ENCODE measurements at places on chromosomes 12 and 14. TPM values are rescaled to one million over a fixed set of nuclear protein-coding genes. Genes with fewer than 3 reads are reported as not detected.

DNA sequence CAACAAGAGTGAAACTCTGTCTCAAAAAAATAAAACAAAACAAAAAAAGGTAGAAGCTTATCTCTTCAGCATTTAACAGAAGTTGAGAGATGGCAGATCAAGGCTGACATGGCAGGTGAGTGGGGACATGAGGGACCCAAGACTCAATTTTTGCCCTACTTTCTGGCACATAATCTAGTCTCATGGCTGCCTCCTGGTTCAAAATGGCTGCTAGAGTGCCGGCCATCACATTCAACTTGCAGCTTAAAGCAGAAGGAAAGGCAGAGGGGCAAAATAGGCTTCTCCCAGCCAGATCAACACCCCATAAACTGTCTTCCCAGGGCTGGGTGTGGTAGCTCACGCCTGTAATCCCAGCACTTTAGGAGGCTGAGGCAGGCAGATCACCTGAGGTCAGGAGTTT, 784.9 kb downstream of the MED13L start:
- DNase-seq, result no peak

DNA sequence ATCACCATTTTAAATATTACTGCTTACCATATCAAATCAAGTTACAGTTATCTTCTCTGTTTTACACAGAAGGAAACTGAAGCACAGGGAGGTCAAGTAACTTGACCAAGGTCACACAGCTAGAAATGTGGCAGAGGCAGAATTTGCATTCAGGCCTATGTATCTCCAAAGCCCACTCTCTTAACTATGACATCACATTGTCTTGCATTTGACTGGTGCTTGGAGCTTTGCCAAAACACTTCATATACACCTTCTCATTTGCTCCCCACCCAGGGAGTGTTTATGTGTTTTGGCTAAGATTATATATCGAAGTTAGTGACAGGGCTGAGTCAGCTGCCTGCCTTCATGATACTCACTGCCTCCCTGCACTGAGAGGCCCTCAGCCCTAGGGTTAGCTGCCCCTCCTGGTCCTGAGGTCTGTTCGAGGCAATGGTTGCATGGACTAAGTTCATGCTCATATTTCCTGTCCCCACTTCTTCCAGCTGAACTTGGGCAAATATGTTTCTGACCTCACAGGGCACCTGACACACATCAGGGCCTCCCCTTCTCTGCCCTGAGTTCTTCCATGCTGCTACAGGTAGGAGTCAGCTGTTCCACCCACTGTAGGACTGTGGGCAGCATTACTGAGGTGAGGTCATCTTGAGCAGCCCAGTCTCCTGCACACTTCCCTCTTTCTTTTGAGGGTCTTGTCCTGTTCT, 1.8 kb downstream of the GALNT6 start:
- peak; percentile 56 for DNase-seq

DNA sequence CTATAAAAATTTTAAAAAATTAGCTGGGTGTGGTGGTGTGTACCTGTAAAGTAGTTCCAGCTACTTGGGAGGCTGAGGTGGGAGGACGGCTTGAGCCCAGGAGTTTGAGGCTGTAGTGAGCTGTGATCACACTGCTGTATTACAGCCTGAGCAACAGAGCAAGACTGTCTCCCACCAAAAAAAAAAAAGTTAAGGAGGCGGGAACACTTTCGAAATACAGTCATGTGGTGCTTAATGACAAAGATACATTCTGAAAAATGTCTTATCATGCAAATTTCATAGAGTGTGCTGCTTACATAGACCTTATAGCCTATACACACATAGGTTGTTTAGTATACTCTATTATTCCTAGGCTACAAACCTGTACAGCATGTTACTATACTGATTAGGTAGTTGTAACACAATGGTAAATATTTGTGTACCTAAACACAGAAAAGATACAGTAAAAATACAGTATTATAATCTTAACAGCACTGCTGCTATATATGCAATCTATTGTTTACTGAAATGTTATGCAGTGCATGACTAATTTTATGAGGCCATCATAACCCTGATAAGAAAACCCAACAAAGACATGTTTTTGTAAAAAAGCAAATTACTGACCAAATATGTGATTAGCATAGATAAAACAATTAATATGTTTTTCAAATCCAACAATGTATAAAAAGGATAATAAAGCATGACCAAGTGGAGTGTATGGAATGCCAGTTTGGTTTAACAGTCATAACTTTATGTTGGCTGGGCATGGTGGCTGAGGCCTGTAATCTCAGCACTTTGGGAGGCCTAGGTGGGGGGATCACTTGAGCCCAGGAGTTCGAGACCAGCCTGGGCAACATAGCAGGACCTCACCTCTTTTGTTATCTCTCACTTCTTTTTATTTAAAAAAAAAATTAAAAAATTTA, 11.4 kb downstream of the EIF2S1 start:
- no peak for DNase-seq

GRCh38 chr14:72594099-72594901, 299.6 kb downstream of the DPF3 start:
- DNase-seq, result no peak

- DNase-seq, result no peak
Measured at GRCh38 chr14:97393244-97393643, 596.1 kb downstream of the VRK1 start.

- DNase-seq, result no peak
Measured at GRCh38 chr12:77001276-77001675, 64.1 kb downstream of the E2F7 start.

GRCh38 chr12:53062977-53063707, 13.3 kb downstream of the TNS2 start:
- DNase-seq, result no peak

DNA sequence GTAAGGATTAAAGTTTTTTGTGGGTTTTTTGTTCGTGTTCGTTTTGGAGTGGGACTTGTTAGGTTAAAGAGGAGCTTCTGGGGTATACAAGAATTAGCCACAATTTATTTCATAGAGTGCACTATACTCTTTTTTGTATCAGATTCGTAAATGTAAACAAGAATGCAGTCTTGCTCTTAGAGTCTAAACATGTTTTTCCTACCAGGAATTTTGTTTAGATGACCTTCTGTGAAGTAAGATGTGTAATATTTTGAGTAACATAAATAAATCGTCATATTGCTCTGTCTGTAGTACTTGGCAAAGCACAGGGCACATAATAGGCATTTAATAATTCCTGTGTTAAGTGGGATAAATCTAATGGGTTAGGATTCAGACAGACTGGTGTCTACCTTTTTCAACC, 9.6 kb downstream of the CNOT2 start:
- no peak for DNase-seq

DNA sequence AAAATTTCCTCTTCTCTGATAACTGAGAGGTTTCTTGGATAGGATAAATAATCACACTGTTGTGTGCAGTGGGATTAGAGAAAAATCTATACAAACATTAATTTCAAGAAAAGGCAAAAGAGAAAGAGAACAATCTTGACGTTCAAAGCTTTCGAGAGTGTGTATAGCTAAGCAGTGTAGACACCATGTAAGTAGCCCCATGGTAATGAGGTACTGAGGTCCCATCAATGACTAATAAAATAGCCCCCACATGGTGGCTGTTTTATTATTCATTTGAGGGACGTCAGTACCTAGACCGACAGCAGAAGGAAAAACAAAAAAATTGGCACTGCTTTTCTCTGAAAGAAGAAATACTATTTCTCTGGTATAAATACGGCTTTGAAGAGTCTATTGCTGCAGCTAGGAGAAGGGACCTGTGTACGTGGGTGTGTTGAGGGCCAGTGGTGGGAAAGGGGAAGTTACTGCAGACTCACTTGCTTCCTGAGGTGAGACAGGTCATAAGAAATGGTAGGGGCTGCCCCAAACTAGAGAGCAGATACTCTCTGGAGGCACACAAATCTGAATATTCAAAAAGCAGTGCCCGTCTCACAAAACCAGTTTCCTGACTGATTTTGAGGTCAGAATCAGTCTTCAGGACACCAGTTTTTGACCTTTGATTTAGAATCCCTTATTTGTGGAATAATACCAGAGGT, 339.8 kb downstream of the EMP1 start:
- DNase-seq, result no peak

DNA sequence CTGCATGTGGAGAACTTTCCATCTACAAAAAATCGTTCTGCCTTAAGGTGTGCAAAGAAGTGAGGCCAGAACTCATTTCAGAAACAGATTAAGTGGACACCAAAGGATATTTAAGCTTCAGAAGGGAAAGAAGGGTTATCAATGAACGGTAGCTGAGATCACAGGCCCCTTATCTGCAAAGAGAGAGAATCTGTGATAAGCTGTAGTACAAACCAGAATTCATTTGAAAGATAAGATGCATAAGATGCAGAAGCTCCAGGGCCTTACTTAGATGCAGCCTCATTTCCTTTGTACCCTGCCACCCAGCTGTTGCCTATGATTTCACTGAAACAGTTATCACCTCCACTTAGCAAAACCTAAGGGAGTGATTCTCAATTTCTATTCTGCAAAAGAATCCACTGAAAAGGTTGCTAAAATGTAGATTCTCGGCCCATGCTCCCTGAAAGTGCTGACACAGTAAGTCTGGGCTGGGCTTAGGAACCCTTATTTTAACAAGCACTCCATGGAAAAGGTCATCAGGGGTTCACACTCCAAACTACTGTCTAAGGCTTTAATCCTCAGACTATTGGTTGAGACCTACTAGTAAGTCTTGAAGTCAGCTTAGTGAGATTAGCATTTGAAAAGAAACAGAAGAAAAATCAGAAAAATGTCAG, 64.8 kb downstream of the HELB start:
- no peak for DNase-seq

DNA sequence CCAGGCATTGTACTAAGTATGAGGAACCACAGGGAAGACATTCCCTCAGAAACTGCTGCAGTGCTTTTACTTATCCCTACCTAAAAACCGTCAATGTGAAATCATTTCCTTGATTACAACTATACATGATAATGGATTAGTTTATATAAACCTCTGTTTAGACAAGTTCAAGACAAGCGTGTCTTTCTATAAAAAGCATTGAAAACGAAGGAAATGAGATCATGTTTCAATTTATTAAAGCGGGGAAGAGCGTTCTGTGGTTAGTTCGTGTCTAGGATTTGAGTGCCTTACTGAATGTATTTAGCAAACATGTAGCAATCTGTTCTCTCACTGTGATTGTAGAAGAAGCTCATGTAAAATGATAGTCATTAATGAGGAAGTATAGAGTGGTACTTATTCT, 37.5 kb downstream of the GALC start:
- no peak for DNase-seq

- no peak for DNase-seq
Measured at GRCh38 chr14:23537351-23538049, 14.1 kb downstream of the ZFHX2 start.

- no peak for DNase-seq
Measured at GRCh38 chr12:47054659-47055058, 24.8 kb upstream of the PCED1B start.

- no peak for DNase-seq
Measured at GRCh38 chr12:64877363-64878004, 53.0 kb downstream of the TBC1D30 start.

GRCh38 chr14:91367173-91368171, 50.1 kb downstream of the CCDC88C start:
- DNase-seq, result peak; percentile 72

DNA sequence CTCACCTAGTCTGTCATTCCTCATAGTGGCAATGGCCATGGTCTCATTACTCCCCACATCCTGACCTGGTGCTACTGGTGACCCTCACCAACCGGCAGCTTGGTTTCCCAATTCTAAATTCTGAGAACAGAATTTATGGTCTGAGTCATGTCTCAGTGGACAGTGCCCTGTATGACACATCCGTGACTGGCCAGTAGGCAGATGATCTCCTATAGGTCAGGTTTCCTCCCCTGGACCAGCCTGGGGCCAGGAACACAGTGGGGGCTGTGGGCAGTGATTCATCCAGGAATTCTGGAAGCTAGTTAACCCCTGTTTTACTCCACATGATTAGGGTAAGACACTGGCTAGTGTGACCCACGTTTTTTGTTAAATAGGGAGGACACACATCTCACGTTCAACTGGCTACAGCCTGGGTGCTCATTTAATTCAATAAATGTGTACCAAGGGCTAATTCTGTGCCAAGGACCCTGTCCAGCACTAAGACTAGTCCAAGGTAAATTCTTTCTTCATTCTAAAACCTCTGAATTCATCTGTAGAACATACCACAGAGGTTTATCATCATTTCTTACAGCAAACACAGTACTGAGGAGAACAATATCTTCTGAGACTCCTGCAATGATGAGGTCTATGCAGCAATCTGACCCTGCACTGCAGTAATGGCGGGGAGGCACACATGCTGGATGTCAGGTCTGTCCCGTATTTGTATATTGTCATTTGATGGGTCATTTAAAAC, 249.6 kb upstream of the TBX3 start:
- no peak for DNase-seq

- DNase-seq, result peak; percentile 53
Measured at GRCh38 chr12:12786706-12787601, 1.5 kb downstream of the APOLD1 start.

DNA sequence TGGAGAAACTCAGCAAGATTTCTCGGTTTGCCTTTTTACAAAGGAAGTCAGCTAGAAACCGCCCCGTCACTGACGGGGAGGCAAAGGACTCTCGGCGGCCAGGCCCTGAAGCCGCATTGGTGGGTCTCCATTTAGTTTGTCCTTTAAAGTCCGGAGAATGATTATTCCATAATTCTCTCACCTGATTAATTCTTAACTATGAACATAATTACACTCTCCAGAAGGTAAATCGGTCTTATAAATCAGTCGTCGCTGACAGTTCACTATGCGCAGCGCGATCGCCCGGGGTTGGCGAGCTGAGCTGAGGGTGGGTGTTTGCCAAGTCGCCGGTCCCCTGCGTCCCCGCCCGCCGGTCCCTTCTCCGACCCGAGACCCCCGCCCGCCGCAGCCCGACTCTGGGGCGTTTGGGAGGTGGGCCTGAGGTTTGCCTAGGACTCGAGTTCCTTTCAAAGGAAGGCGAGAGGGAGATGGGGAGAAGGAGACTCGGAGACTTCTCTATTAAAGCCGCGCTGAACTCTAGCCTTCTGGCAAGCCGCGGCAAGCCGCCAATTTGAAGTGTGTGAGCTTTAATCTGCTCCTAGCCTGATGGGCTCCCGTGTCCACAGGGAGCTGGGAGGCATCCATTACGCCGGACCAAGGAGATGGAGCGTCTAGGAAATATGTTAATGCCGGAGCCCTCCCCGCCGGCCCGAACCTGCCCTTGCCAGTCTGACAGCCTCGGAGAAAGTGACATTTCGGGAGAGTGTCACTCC, 392.9 kb downstream of the NOVA1 start:
- no peak for DNase-seq

DNA sequence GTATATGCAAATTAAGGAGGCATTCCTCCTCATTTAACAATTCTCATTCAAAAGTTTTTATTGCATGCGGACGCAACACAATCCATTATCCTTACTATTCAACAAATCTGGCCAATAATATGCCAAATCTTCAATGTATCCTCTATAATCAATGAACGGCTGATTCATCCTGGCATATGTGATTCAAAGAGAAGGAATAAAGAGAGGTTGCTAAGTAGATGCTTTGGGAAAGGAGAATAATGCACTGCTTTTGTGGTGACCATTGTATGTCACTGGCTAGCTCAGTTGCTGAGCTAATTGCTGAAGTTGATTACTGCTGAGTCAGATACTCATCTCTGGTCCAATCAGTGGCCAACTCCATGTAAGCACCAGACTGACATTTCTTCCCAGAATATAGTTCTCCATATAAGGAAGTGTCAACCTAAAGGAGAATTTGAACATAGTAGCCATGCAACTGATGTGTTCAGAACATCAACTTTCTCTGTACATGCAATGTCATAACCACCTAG, 148.0 kb downstream of the PDZRN4 start:
- no peak for DNase-seq

Gene OR4L1
- total RNA-seq, result not detected

Gene GDF3
- not detected for total RNA-seq

Gene ABCD4
- total RNA-seq, result 59.6 TPM
